ENCODE measurements at places on chromosomes 3 and 15. TPM values are rescaled to one million over a fixed set of nuclear protein-coding genes. Genes with fewer than 3 reads are reported as not detected.

- DNase-seq: no peak
- no peak overlapping the region for H3K4me3 ChIP-seq
- H3K27me3 ChIP-seq: peaks cover 2% of the 10 kb centered on the region
- no peaks in the 10 kb centered on the region for H3K36me3 ChIP-seq
- peaks cover 25% of the 10 kb centered on the region for H3K4me1 ChIP-seq
Measured at GRCh38 chr3:170465955-170466354, 47.3 kb downstream of the CLDN11 start.

GRCh38 chr3:100185847-100186246 is 71.5 kb upstream of the FILIP1L start:
- DNase-seq: no peak
- H3K4me3 ChIP-seq: no peak overlapping the region
- no peak overlapping the region for H3K27ac ChIP-seq
- peaks cover 4% of the 10 kb centered on the region for H3K36me3 ChIP-seq
- no peaks in the 10 kb centered on the region for H3K4me1 ChIP-seq

DNA sequence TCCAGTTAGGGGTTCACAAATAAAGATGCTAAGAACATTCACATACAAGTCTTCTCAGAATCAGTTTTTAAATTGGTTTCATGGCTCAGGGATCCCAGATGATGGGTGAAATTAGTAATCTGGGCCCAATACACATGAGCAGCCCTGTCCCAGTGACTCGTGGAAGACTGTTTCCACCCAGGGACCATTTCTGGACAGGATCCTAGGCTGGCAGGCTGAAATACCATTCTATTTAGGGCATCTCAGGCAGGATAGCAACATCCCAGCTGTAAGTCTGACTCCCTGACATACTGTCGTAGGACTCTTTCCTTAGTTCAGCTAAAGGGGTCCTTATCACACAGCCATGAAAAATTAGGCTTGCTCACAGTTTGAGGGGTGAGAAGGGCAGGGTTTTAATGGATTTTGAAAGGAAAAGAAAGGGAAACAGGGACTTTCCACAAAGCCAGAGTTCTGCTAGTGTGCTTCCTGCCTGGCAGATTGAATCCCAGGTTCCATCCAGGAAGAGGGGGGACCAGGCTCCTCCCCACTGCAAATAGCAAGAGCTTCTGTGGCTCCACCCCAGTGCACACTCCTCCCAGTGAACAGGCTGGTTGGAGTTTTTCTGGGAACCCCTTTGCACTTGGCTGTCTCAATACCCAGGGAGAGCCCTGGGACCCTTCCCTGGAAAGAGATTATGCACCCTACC is 41.3 kb upstream of the LYZL4 start:
- no peaks in the 10 kb centered on the region for H3K36me3 ChIP-seq
- H3K27ac ChIP-seq: no peak overlapping the region
- no peak for DNase-seq
- H3K4me3 ChIP-seq: no peak overlapping the region
- no peaks in the 10 kb centered on the region for H3K27me3 ChIP-seq

NANOGP8 gene
- total RNA-seq: 0.86 TPM

All from glutamatergic neuron (in vitro differentiated cells).